ENCODE measurements at places on chromosomes 12 and 14. TPM values are rescaled to one million over a fixed set of nuclear protein-coding genes. Genes with fewer than 3 reads are reported as not detected.
A peak's percentile ranks its signal among the peaks of the same experiment; 100 is the strongest.

Gene SAMD15
- 0.81 TPM for total RNA-seq

DNA sequence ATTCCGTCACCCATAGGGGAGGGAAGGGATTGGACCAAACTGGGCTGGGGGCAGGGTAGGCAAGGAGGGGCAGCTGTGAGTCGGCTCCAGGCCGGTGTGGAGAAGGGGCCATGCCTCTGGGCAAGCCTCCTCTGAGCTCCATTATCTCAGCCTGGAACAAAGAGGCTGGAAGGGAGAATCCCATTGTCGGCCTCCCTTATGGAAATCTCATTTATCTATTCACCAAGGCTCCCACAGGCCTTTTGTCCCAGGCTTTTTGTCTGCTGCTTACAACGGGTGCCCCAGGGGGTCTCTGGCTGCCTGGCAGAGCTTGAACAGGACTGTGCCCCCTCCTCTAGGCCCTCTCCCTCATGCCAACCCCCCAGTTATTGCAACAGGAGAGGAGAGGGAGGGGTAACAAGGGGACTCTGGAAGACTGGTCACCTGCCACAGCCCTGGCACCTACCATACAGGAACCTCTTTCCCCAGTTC, 19.5 kb downstream of the FIGNL2 start:
- DNase-seq = no peak

- DNase-seq = no peak
Observed at GRCh38 chr14:52277552-52277951, 10.1 kb downstream of the PTGDR start.

Gene KRT77
- total RNA-seq = not detected

DNA sequence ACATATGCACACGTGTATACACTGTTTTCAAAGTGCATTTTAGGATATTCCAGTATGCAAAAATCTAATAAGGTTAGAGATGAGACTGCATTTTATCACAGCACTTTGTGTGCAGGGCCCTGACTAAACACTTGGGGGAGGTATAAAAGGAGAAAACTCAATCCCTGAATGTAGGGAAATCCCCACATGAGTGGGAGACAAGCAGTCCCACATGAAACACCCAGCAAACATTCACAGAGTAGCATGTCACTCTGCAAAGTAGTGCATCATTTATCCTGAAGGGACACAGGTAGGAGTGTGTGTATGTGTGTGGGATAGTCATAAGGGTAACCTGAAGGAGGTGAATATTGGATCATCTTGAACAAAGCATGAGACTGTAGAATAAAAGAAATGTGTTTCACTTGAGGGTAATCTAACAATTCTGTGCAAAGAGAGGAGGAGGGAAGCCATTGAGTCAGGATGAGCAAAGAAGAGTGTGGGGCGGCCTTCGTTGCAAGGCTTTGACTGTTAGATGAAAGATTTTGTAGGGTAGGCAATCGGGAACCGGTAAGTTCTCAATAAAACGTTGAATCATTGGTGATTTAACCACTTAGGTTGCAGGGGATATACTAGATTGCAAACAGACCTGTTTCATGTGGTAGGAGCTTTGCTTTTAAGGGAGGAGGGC, 2.9 kb downstream of the PRPF40B start:
- no peak for DNase-seq

Gene PLA2G1B
- 1.3 TPM for total RNA-seq

DNA sequence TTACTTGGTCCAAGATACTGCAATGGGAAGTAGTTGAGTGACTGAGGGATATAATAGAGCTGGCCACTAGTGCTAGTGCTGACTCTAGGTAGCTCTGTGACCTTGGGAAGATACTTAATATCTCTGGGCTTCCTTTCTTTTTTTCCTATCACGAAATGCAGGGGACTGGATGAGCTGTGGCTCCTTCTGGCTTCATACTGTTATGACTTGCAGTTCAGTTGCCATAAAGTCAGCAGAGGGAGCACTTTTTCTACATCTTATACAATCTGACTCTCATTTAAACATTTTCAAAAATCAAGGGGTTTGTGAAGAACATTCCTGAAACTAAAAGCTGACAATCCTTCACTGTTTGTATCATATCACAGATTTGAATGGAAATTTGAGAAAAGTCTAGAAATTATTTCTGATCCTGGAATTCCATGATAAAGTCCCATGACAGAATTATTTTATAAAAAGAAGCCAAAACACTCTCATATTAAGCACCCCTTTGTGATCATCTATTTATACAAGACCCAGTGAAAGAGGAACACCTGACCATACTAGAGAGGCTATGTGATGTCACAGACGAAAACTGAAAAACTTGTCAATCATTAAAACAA, 5.3 kb downstream of the BHLHE41 start:
- DNase-seq = peak; percentile 72

DNA sequence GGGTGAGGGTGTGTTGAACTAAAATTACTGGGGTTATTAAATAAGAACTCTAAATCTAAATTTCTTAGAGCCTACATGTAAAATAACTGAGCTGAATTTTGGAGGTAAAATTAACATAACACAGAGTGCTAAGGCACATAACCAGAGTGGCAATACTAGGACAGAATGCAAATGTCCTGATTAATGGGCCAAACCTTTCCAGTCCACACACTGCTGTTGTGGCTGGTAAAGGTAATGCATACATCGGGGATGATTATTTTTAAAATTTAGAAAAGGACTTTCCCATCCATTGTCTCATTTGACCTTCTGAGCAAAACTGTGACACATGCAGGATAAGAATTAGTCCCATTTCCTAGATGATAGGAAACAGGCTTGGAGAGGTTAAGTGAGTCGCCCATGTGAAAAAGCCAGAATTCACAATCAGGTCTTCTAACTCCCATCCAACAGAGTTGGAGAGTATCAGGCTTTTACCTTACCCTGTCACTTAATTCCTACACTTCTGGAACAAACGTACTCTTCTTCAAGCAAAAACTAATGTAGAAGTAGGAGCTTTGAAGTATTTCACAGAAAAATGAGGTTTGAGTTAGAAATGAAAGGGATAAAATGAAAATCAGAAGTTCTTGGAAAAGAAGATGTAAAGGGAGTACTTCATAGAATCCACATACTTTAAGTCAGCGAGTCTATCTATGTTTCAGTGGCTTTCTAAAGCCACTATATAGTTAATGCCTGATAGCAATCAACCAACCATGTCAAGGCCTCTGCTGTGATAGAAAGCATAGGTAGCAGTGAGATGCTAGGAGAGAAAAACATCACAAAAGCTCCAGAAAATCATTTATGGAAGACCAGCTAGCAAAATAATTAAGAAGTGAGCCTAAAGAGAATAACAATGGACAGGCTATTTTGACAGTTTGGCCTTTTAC, 334.9 kb upstream of the DIO2 start:
- no peak for DNase-seq

Gene TESPA1
- total RNA-seq = 342 TPM

Gene IFNG-AS1
- total RNA-seq = 0.27 TPM

GRCh38 chr12:73677520-73678291, 859.9 kb upstream of the ATXN7L3B start:
- DNase-seq = no peak

DNA sequence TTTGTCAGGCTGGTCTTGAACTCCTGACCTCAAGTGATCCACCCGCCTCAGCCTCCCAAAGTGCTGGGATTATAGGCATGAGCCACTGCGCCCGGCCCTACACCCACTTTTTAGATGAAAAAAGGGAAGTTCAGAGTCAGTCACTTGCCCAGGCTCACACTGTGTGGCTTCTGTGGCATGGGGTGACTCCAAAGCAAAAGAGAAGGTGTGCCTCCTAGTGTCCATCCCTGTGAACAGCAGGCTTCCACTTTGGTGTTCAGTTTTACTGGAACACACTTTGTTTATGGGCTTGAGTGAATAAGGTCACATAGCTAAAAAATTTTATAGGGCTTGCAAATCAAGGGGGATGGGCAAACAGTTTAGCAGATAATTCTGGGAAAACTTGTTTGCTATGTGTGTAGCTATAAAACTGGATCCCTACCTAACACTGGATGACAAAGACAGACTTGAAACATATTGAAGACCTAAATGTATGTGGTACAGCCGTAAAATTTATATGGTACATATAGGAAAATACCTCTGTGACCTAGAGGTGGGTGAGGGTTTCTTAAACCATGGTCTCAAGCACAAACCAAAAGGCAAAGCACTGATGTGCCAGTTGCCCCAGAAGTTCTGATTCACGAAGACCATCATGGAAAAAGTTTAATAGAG, 54.9 kb downstream of the EID3 start:
- DNase-seq = peak; percentile 89

DNA sequence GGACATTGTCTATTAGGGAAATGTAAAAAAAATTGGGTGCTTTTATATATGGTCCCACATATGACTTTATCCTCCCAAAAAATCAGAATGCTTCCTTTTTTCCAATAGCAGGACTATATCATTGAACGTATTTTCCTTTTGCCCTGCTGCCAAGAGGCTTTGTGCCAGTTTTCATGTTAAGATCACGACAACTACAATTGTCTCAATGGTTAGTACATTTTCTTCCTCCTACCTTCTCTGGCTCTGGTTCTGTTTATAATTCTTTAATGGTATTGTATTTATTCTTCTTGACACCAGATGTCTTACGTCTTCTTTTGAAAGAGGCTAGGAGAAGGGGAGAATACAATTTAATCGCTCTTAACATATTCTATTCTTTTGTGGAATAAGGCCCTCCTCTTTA, 106.9 kb downstream of the ANO6 start:
- no peak for DNase-seq

Gene CLEC6A
- total RNA-seq = not detected

Gene IGF1
- under 0.01 TPM for total RNA-seq

Gene TCHP
- 12.1 TPM for total RNA-seq

GRCh38 chr12:53961025-53961761, 6.5 kb downstream of the HOXC12 start:
- no peak for DNase-seq

DNA sequence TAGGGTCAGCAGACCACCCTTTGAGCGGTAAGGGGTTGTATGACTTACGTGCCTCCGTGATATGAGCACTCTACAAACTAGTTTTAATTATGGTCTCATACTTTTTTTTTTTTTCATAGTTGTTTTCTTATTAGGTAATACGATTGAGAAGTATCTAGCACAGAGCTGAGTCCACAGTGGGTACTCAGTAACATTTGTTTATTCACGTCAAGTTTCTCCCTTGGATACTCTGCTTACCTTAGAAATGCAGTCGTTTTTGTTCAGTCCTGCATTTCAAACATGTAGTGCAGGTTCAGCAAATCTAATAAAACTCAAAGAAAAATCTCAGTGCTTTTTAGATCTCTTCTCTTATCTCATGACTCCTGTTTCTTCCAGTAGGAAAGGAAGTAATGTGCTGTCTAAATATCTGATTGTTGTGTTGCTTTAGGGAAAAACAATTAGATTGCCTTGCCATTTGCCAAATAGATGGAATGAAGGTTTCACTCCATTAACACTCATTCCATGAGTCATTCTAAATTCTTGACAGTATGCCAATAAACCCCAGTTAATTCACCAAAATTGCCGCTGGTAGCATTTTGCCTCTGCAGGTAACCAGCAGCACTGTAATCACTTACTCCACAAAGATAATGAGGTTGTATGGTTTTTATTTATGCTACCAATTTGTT, 118.9 kb downstream of the PTCSC3 start:
- no peak for DNase-seq

- DNase-seq = no peak
Observed at GRCh38 chr12:108630481-108631207, 3.0 kb downstream of the SELPLG start.

DNA sequence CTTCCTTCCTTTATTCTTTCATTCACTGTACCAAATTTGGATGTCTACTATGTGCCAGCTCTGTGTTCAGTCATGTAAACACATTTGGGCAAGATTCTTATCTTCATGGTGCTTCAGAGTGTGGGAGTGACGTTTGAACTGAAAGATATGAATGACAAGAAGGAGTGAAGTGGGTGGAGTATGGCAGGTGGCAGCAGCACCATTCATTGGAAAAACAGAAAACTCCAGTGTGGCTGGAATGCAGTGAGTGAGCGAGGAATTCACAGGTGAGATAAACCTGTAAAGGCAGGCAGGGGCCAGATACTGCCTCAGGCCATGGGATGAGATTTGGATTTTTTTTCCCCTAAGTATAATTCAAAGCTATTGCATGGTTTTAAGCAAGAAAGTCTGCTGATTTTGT, 140.7 kb upstream of the CCDC198 start:
- no peak for DNase-seq

GRCh38 chr12:131092901-131093603, 139.3 kb downstream of the ADGRD1 start:
- DNase-seq = peak; percentile 66

Gene GPR84
- 0.81 TPM for total RNA-seq

- DNase-seq = no peak
Observed at GRCh38 chr14:39566795-39567194, 134.6 kb upstream of the FBXO33 start.

DNA sequence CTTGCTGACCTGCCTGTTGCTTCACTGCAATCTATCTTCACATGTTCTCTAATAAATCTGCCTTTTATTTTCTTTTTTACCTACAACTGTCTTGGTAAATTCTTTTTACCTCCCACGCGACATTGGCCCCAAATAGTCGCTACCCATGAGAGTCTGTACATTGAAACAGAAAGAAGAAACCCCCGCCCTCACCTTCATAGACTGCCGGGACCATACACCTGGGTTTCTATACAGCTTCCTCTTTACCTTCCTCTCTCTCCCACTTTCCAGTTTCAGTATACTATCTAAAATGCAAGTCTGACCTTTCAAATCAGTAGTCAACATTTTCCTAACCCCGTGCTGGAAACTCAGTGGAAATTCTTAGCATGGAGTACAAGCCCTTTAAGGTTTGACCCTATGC, 4.8 kb downstream of the SLC8A3 start:
- DNase-seq = no peak

- no peak for DNase-seq
Observed at GRCh38 chr12:111384596-111384995, 15.7 kb upstream of the PHETA1 start.

Gene AJUBA
- total RNA-seq = 1.9 TPM

DNA sequence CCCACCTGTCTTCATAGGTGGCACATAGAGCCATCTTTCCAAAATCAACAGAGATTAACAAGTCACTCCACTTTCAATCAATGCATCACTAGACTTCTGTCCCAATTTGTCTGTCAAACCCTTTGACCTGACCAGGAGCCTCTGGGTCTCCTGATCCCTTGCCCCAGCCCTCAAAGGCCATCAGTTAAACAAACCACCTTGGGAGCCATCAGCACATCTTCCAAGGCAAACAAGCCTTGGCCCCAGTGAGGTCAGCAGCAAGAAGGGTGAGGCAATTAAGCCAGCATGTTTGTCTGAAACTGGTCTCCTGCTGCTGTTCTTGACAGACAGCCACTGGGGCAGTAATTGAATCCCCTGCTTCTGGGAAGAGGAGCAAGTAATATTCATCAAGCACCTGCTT, 742.8 kb upstream of the TBX3 start:
- DNase-seq = no peak

Gene SYCP3
- 0.27 TPM for total RNA-seq

Gene KRT74
- total RNA-seq = not detected

Gene KLRK1
- total RNA-seq = under 0.01 TPM

Gene OR6C76
- not detected for total RNA-seq

Gene ZNF605
- total RNA-seq = 4.3 TPM

Gene NFE2
- 318 TPM for total RNA-seq

GRCh38 chr14:42090122-42090521, 483.4 kb downstream of the LRFN5 start:
- DNase-seq = no peak

Gene GPR137C
- 0.27 TPM for total RNA-seq

Measured in hematopoietic multipotent progenitor cell (in vitro differentiated cells).